ENCODE measurements at places on chromosomes 5 and 9.

GRCh38 chr9:35734096-35734495, 1.6 kb downstream of the CREB3 start:
- no peak for DNase-seq

GRCh38 chr9:121266906-121267650, 884 bp upstream of the GSN start:
- DNase-seq: no peak

DNA sequence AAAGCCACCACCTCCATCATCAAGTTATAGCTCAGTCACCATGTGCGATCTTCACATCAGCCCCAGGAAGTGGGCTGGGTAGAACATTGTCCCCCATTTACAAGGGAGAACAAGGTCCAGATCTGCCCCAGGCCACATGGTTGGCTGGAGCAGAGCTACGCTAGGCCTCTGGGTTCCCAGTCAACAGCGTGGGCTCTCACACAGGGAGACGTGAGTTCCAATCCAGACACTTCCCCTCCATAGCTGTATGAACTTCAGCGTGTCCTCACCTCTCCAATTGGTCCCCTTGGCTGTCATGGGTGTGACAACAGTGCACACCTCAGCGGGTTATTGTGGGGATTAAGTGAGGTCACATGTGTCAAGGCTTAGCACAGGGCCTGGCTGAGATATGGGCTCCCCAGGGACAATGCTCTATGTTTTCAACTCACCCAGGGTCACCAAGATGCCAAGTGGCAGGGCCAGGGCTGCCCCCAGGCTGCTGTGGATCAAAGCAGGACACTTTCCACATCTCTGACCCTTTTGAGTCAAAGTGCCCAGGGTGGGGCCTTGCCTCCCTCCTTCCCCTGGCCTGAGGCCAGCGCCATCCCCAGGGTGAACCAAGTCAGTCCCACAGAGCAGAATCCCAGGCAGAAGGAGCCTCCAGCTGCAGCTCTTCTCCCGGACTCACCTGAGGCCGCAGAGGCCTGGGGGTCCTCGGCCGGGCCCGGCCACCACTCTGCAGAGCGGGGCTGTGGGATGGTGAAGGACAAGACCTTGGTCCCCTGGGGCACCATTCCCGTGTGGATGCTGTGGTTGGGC, 19.8 kb downstream of the AKNA start:
- DNase-seq: no peak

- no peak for DNase-seq
Measured at GRCh38 chr5:169354263-169354662, 53.3 kb upstream of the SLIT3 start.

- no peak for DNase-seq
Measured at GRCh38 chr5:51095486-51095885, 287.8 kb upstream of the ISL1 start.

- DNase-seq: no peak
Measured at GRCh38 chr9:93364734-93365426, 86.6 kb upstream of the FAM120A start.

DNA sequence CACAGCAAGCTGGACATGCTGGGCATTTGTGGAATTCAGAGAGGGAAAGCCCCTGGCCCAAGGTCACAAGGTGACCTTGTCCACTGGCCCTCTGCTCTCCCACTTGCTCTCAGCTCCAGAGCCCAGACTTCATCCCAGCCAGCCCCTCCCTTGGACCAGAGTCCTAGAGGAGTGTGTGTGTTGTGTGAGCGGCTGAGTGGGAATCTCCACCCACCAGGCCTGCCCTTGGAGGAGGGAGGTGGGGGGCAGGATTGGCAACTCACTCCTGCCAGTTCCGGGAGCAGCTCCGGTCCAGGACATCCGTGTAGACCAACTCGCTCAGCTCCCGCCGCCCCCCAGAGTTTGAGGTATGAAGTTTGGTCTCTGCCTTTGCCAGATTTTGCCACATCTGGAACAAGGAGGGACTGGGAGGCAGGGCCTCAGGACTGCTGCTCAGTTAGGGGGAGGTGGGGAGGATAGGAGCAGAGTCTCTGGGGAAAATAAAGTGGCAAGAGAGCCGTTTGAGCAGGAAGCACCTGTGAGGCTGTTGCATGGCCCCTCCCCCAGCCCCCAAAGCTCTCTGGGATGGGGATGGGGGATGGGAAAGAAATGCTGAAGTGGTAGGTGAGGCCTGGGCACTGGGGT, 1.4 kb downstream of the MZB1 start:
- DNase-seq: no peak

DNA sequence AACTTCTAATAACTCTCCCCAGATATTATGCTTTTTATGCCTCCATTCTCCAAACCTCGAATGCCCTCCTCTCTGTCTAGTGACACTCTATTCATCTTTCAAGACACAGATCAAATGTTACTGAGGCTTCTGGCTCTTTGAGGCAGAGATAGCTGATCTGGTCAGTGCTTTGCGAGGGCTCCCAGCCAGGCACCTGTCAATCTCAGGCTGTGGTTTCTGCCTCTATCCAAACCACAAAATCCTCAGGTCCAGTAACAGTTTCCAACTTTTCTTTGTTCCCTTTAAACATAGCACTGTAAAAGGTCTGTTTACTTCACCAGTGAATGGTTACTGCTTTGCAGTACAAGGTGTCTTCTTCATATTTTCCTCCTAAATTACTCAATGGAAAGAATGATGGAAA, 11.5 kb upstream of the STK32A start:
- no peak for DNase-seq

DNA sequence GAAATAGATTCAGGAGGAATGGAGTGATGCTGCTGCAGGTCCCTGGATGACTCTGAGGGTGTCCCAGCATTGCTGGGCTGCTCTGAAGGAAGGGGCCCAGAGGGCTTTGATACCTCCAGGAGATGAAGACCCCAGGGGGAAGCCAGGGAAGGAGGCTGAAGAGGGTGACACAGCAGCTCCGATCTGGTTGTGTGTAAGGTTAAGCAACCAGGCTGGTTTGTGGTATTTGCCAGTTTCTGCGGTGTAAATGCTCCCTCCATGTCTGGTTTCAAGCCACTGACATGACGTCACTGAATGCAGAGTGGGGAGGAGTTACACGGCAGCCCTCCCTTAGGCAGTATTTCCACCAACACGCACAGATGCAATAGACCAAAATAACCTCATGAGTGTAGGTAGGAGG, 40.0 kb upstream of the ORM1 start:
- no peak for DNase-seq

DNA sequence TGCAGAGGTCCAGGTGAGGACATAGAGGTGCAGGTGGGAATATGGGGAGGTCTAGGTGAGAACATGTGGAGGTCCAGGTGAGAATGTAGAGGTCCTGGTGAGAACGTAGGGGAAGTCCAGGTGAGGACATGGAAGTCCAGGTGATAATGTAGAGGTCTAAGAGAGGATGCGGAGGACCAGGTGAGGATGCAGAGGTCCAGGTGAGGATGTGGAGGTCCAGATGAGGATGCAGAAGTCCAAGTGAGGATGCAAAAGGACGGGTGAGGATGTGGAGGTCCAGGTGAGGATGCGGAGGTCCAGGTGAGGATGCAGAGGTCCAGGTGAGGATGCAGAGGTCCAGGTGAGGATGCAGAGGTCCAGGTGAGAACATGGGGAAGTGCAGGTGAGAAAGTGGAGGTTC, 133.8 kb downstream of the MRPL36 start:
- no peak for DNase-seq

DNA sequence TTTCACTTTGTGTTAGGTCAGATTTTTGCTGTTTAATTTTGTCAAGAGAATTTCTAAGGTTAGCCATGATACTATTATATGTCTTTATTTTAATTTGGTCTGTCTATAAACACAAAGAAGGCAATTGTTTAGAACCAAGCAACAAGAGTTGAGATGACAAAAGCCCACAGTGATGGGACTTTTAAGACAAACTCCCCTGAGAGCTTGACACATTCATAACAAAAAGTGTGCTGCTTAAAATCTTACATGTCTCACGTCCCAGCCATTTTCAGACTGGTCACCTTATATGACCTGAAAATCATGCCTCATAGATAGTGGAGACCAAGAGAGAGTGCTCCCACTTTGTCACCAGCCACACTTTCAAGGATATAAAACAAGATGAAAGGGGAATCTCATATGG, 21.6 kb upstream of the NNT start:
- DNase-seq: no peak

DNA sequence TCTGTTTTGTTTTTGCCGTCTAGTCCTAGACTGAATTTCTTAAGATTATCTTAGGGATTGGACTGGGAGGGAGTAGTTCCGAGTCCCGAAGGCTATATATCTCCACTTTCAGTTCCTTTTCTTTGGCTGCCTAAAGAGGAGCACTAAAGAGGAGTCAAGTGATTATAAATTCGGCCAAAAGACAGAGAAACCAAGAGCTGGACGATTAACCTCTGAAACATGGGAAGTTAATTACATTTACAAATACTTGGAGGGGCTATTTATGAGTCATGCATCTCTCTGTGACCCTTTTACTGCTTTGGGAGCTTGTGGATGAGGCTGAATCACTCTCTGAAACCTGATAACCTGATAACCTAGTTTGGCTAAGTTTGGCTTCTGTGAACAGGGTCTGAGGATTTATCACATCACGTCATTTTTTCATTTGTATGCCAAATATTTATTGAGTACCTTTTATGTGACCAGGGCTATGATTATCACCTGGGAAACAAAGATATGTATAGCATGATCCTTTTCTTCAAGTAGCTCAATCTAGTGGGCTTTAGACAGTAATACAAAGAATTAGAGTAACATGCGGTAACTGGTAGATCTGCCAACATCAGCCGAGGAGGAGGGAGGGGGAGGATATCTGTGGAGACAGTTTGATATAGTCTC, 180.9 kb downstream of the CD180 start:
- no peak for DNase-seq

DNA sequence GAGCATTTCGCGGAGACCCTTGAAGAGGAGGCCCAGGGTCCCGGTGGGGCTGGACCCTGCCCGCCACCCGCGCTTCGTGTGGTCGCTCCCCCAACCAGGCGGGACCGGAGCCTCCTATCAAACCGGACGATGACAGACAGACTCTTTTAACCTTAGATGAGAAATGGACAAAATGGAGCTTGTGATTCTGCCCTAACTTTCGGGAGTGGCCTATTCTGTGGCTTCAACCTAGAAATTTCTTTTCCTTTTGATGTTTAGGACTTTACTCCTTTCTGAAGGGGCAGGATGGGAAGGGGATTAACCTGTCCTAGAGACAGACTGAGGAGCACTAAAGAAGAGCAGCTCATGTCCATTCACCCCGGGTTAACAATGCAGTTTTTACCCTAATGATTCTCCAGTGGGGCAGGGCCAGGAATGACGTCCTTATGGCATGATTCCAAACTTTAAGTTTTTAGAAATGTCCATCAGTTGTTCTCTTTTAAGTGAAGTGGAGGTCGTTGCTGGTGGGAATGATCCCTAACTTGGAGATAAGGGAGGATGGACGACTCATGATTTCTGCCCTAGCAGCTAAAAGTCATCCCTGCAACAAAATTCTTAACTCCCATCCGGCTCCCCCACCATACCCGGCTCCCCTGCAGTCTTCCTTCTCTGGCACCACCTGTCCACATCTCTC, 1.0 kb downstream of the NIPSNAP3A start:
- no peak for DNase-seq

GRCh38 chr5:34021334-34021733, 13.5 kb upstream of the AMACR start:
- no peak for DNase-seq

GRCh38 chr5:2725980-2726765, 25.3 kb downstream of the IRX2 start:
- no peak for DNase-seq

All from stimulated activated CD8-positive, alpha-beta memory T cell treated with anti-CD3 and anti-CD28 coated beads, Interleukin-2, amount 100 ng/mL, for 1 hour (primary cell).